SJCRH30 (cell line): ENCODE measurements at places on chromosomes 12 and 14.

DNA sequence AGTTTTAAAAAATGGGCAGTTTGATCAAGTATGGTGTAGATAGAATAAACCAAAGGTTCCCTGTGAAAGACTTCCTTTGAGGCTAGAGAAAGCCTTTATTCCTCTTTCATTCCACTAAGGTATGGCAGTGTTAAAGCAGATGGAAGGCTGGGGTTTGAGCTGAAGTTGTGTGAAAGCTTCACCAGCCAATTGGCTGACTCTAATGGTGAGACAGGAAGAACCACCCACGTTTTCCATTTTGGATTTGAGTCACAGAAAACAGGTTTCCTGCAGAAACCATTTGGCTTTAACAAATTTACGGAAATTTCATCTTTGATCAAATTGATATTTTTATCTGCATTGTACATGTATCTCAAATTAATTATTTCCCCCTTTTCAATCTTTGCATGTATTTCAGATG is 455.0 kb downstream of the PCNX1 start:
- no peak for DNase-seq

DNA sequence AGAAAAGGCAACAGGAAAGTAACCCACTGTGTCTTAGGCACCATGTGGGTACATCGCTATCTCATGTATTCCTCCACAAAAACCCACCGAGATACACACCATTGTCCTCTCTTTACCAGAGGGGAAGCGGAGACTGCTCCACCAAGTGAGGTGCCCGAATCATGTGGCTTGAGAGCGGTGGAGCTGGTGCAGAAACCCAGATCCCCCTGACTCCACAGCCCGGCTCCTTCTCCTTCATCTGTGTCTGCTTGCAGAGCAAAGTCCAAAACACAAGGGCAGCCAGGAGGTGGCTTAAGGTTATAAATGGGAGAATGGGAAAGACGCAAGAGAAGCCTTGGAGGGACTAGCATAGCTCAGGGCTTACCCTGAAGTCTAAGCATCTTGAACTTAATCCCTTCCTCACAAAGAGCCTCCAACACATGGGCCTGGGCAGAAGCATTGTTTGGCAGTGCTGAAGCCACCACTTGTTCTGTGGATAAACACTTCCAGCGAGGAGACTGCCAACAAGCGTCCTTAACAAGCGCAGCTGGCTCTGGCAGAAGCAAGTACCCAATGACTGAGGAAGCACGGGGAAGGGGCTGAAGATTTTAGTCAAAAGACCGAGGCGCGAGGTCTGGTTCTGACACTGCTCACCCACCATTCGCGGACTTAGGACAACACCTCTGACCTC is 83.0 kb downstream of the TTC7B start:
- no peak for DNase-seq

DNA sequence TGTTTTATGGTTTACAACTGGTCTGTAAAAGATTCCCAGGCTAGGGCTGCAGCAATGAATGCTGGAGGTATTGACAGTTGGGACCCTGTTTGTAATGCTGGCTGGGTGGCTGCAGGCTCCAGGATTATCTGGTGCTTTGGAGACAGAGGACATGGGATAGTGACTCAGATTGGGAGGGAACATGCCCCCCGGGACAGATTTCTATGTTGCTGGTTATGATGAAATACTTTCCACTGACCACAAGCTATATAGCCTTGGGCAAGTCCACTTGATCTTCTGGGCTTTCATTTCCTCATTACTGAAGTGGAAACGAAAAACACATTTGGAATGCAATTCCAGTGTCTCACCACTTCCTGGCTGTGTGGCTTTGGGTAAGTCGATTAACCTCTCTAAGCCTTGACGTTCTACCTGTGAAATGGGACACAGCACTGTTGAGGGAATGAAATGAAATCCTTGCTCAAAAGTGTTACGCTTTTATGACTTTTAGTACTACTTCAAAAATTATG is 6.3 kb upstream of the TPCN1 start:
- DNase-seq: peak; percentile 89

DNA sequence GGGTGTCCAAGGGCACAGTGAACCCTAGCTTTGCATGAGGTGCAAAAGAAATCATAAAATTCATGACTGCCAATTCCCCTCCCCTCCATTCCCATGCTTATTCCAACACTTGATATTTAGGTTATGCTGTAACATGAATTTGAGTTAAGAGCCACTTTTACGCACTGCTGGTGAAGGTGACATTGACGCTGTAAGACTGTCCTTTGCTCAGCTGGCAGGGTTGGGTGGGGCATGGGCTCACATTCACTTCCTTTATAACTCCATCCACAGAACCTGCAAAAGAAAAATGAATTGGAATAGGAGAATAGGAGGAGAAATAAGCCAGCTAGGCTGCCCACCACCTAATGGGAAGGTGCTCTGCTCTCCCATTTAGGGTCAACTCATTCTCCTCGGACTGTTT is 6.9 kb downstream of the NPC2 start:
- DNase-seq: no peak

DNA sequence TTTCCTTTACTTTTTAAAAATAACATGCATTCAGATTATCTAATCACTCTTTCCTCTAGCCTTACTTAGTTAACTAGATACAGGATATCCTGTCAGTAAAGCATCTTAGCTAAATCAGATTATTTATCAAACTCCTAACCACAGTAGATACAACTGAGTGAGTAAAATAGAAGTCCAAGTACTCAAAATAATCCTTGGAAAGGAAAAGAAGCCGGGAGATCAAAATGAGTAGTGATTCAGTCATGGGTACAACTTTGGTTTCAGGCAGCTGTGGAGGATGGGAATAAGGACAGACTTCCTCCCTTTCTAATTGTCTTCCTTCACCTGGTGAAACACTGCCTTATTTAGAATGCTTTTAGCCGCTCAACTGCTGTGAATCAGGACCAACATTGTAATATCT is 29.4 kb downstream of the GNG2 start:
- no peak for DNase-seq

- DNase-seq: no peak
These were observed 28.1 kb downstream of the TNFAIP2 start for GRCh38 chr14:103151270-103151945.
